ENCODE measurements at places on chromosomes 3 and 15. TPM values are rescaled to one million over a fixed set of nuclear protein-coding genes. Genes with fewer than 3 reads are reported as not detected.

DNA sequence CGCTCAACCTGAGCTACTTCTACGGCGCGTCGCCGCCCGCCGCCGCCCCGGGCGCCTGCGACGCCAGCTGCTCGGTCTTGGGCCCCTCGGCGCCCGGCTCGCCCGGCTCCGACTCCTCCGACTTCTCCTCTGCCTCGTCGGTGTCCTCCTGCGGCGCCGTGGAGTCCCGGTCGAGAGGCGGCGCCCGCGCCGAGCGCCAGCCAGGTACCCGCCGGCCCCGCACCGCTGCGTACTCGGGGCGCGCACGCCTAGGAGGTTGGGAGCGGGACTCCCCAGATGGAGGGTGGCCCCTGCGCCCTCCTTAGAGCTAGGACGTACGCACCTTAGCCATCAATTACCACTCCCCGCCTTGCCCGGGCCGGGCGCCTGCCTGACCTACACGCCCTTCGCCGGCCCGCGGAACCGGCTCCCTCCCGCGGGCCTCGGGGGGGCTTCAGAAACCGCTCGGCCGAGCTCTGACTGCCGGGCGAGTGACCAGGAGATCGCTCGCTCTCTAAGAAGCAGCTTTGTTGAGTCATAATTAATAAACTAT, 466 bp downstream of the NFKBIZ start:
- peak; percentile 40 for DNase-seq

- no peak for DNase-seq
These were observed 245.1 kb upstream of the LRTM1 start for GRCh38 chr3:55172913-55173312.

- no peak for DNase-seq
These were observed 49.2 kb downstream of the LDHAL6B start for GRCh38 chr15:59255680-59256336.

GRCh38 chr3:158808697-158809096, 6.8 kb downstream of the MFSD1 start:
- DNase-seq = no peak

DNA sequence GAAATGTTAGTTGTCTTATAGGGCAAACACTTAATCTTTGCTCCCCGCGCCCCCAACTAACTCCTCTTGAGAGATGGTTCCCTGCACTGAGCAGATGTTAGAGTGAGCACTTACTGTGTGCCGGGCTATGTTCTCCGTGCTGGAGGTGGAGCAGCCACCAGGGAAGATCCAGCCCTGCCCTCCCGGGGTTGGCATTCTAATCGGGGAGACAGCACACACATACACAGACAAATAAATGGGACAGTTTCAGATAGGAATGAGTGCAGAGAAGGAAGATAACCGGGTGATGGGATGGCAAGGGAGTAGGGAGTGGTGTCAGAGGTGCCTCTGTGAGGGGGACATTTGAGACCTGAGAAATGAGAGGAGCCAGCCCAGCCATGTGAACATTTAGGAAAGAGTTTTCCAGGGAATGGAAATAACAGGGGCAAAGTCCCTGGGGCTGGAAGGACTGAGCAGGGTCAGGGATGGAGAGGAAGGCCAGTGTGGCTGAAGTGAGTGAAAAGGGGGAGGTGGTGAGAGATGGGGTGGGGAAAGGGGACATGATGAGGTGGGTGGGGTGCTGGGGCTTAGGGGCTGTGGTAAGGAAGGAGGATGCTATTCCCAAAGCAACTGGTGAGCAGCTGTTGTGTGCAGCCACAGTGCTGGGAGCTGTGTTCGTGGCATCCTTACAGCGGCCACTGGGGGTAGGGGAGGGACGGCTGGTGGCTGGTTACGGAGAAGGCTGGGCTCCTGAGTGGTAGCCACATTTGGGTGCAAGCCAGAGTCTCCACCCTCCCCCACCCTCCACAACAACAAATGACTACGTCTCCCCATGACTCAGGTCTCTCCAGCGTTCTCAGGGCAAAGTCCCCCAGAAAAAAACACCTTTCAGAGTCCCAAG, 15.4 kb upstream of the FGD5 start:
- peak; percentile 70 for DNase-seq

GRCh38 chr15:79769933-79770759, 126.7 kb downstream of the MTHFS start:
- DNase-seq = no peak

- no peak for DNase-seq
These were observed 255.9 kb upstream of the LYSMD4 start for GRCh38 chr15:99989095-99989494.

DNA sequence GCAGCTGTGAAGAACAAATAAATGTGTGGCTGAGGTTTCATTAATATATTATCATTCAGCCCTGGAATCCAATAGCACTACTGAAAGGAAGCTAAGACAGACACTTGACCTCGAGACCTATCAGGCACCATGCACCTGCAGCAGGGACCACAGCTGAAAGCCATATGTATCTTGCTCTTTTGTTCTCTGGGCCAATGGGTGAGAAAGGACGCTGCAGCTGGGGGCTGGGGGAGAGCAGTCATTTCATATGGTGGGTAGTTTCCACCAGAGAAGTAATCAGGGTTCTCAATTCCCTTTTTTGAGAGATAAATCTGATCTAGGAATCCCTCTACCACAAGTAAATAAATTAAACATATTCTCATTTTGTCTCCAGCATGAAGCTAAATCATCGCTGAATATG, 225.6 kb upstream of the STRIT1 start:
- no peak for DNase-seq

- no peak for DNase-seq
These were observed 577.6 kb downstream of the RSL24D1 start for GRCh38 chr15:54619180-54619579.

- no peak for DNase-seq
These were observed 38.7 kb downstream of the PDIA5 start for GRCh38 chr3:123105201-123106189.

- no peak for DNase-seq
These were observed 37.8 kb downstream of the MYL3 start for GRCh38 chr3:46825450-46825849.

GRCh38 chr3:45676325-45677032, 12.7 kb upstream of the SACM1L start:
- DNase-seq = no peak

DNA sequence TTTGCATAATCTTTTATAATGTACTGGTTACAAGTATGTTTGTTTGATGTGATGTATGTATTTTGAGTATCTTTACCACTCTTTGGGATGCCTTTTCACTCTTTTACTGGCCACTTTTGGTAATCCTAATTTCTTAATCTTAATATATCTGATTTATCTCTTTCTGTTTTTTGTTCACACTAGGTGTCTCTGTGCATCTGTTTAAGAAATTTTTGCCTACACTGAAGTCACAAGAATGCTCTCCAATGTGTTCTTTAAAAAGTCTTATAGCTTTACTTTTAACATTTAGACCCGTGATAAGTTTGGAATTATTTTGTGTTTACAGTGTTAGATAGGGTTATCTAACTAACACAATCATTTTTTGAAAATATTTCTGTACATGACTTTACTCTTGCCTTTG, 659.1 kb downstream of the SI start:
- no peak for DNase-seq

- DNase-seq = no peak
These were observed 597 bp downstream of the AGTR1 start for GRCh38 chr3:148698190-148698810.

- DNase-seq = no peak
These were observed 314.2 kb upstream of the CBLB start for GRCh38 chr3:106182950-106183511.

- peak; percentile 10 for DNase-seq
These were observed 62.7 kb upstream of the KLF13 start for GRCh38 chr15:31263751-31264558.

GRCh38 chr3:44981220-44981619, 5.2 kb downstream of the EXOSC7 start:
- DNase-seq = no peak

- no peak for DNase-seq
These were observed 15.8 kb upstream of the STIMATE start for GRCh38 chr3:52912885-52913731.

DNA sequence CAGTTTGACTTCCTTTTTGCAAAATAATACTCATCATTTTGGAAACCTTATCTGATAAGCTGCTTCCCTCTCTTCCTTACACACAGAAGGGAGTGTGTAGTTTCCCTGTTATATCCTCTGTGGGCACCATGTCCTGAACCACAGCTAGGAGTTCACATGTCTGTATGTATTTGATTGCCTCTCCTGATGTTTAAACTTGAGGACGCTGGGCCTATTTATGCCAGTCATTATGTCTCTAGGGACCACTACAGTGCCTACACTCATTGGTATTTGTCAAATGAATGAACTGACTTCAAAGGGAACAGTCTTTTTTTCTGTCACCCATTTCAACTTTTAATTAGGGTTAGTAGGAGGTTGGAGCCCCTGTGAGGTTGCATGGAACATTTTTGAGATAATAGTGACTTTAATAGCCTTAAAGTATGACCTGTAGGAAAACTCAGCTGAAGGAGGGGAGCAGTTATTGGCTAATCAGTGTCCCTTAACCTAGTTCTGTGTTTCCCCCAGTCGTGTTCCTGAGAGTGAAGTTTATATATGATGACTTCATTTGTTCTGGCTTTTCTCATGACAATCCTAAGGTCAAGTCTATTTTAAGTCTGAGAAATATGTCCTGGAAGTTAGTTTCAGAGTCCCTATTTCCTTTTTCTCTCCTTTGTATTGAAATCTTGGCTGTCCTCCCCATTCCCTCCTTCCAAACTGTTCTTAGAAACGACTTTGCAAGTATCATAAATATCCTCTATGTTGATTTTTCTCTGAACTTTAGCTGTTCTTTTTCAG, 28.9 kb downstream of the PDE8A start:
- peak; percentile 84 for DNase-seq

DNA sequence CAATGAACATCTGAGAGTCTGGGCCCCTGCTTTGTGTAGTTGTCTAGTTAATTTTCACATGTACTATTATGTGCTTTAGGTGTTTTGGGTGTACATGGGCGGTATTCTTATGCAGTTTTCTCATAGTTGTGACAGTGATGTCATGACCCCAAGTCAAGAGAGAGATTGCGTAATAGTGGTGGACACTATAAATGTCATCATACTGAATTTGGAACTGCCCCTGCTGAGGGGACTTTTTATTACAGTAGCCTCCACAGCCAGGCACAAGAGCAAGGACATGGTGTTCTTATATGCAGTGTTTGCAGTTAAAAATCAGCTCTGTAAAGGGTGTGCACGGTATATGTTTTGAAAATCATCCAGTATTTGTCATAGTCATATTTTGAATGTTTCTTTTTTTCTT, 29.5 kb downstream of the ABHD2 start:
- DNase-seq = no peak

- DNase-seq = no peak
These were observed 120.0 kb downstream of the ATP1B3 start for GRCh38 chr3:141996437-141996836.

GRCh38 chr15:61829514-61829889, 230.7 kb downstream of the VPS13C start:
- DNase-seq = no peak

DNA sequence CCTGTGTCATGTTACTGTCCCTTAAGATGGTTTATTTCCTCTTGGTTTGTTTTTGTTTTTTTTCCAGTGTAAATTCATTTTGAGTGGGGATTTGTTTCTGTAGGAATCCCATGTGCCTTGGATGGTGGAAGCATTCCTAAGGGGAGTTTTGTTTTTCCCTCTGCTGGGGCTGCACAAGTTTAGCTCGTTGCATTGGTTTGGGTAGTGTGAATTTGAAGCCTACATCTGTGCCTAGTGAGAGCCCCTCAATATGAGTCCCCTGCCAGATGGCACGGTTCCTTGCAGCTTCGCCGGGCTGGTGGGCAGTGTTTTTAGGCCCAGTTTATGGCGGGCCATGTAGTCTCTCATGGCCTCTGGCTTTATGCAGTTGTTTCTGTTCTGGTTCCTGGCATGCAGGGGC, 17.7 kb downstream of the ARID3B start:
- no peak for DNase-seq

- DNase-seq = no peak
These were observed 29.2 kb upstream of the CYP11A1 start for GRCh38 chr15:74396445-74397238.

- DNase-seq = no peak
These were observed 4.0 kb downstream of the LPP start for GRCh38 chr3:188157971-188158370.

- no peak for DNase-seq
These were observed 238.0 kb downstream of the CACNA2D3 start for GRCh38 chr3:54360320-54360719.

GRCh38 chr3:106172780-106173179, 304.0 kb upstream of the CBLB start:
- DNase-seq = no peak

DNA sequence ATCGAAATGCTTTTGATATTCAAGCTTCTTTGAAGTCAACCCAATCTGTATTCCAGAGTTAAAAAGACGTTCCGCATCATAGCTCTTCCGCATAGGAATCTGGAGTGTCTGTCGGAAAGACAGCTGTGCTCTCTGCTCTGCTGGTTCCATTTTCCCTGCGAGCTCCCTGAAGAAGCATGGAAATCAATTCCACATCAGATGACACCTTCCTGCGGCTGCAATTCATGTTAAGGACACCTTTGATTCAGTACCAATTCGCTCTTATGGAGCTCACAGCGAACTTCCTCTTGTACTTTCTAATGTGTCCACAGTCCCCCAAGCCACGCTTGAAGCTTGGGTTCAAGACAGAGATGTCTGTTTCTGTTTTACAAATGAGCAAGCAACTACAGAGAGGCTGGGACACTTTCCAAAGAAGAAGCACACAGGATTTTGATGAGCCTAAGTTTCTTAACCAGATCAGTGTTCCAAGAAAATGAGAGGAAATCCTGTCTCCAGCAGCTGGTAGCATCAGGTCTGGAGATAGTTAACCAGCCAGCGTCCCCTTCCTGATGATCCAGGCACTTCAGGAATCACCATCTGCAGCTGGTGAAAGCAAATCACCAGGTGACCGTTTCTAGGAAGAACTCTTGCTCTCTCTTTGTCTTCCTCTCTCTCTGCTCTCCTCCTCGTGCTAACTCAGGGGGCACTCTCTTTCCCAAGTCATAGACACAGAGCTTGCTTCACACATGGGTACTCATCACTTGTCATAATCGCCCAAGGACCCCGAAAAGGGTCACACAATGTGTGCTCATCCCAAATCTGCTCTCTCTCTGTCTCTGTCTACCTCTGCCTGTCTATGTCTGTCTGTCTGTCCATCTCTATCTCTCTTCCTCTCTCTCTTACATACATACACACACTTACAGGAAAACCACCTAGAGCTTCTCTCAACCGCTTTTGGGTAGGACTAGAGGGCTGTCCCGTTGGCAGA, 281.8 kb downstream of the FAM43A start:
- peak; percentile 18 for DNase-seq

MESD gene
- 30.5 TPM for total RNA-seq

FBXW12 gene
- total RNA-seq = not detected

CPB1 gene
- total RNA-seq = not detected

SIDT1 gene
- not detected for total RNA-seq

SNURF gene
- 9.4 TPM for total RNA-seq

CCR1 gene
- not detected for total RNA-seq

C3orf49 gene
- total RNA-seq = not detected

TRIM71 gene
- not detected for total RNA-seq

HTD2 gene
- total RNA-seq = 10.0 TPM

TF gene
- total RNA-seq = 0.21 TPM

ACP3 gene
- not detected for total RNA-seq

SNX22 gene
- total RNA-seq = 0.14 TPM

EPB42 gene
- not detected for total RNA-seq

SLITRK3 gene
- total RNA-seq = not detected

UROC1 gene
- total RNA-seq = not detected

BLM gene
- total RNA-seq = 18.6 TPM

IL5RA gene
- not detected for total RNA-seq
